RPMI7951 (cell line): ENCODE measurements at places on chromosomes 1 and 21. TPM values are rescaled to one million over a fixed set of nuclear protein-coding genes. Genes with fewer than 3 reads are reported as not detected.

DNA sequence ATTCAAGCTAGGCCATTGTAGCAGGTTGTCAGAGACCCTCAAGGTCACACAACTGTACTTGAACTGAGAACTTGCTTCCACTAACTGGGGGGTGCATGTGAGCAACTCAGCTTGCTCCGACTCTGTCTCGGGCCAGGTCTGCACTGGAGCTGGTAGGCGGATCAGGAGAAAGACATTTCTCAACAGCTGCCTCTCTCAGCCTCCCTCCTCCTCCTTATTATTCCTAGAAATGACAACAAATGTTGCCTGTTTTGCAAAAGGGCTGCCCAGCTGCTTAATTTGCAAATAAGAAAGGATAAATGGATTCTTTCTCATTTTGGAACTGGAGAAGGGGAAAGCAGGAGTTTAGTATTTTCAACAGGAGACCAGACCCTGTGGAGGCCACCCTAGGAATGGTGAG is 140.5 kb downstream of the RHOU start:
- no peak for DNase-seq

- no peak for DNase-seq
Measured at GRCh38 chr1:201013991-201014815, 9.3 kb downstream of the KIF21B start.

DNA sequence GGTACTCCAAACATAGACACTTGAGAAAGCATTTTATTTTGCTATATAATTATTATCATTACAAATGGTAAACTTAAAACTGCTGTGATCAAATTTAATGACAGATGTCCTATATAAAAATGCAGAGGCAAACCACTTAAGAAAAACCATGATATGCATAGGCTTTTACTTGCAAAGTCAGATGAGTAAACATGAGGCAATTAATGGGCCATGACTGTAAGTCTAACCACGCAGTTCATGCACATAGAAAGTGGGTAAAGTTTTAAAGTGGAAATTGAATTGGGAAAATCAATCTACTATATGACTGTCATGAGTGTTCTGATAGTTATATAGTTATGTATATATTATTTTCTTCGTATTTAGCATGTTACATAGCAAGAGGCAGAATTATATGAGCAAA is 219.2 kb downstream of the PTPRC start:
- no peak for DNase-seq

DNA sequence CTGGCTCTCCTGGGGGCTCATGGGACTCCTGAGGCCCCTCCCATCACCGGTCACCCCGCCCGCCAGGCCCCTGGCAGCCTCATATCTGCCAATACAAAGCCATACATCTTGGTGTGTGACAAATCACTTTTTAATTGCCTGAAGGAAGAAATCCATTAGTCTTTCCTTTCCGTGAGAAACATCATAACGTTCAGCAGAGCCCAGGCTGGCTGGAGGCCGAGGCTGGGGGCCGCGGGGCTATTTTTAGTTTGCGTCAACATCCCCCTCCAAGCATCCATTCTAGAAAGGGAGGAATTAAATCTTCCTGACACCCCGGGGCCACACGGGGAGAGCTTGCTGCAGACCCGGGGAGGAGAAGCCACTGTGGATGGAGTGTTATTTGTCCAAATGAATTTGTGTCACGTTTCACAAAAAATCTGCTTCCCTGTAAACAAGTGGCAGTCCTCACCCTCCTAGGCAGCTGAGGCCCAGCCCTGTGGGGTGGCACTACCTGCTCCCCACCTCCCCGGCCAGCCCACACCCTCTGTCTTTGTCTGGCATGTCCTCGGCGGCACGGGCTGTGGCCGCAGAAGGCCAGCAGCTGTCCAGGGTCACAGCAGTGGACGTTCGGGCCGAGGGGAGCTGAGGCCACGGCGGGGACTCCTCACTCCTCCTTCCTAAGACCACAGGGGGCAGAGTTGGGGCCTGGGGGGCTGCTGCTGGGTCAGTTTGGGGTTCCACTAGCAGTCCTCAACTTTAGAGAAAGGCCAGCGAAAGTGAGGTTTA is 236.9 kb upstream of the VAMP3 start:
- peak; percentile 87 for DNase-seq

DNA sequence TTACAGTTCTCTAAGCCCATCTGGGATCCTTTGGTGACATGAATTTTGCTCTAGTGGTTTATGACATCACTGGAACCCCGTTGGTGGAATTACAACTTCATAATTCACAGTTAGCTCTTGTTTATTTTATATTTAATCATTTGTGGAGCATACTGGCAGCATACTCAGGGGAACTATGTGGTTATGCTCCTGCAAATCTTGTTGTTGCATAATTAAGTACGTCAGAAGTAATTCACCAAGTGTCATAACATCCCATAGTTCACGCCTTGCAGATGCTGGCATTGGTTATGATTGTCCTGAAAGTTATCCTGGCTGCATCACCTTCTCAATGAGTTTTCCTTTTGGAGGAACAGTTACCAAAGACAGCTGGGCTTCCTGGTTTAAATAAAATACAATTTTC is 16.5 kb downstream of the PRRX1 start:
- no peak for DNase-seq

GRCh38 chr1:6248161-6248776 is 4.3 kb downstream of the HES3 start:
- DNase-seq, result no peak

- no peak for DNase-seq
Measured at GRCh38 chr1:206116873-206117150, 376 bp downstream of the AVPR1B start.

DNA sequence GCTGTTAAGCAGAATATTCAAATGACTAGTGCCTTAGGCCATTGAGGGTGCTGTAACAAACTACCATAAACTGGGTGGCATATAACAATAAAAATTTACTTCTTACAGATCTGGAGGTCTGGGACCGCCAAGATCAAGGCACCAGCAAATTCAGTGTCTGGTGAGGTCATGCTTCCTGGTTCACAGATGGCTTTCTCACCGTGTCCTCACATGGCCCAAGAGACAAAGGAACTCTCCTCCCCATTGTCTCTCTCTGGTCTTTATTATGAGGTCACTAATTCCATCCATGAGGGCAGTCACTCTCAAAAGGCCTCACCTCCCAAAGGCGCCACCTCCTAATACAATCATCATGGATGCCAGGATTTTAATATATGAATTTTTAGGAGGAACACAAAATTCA is 127.3 kb downstream of the GABPA start:
- no peak for DNase-seq

GRCh38 chr1:43481491-43481890 is 27.8 kb upstream of the HYI start:
- DNase-seq, result no peak

DNA sequence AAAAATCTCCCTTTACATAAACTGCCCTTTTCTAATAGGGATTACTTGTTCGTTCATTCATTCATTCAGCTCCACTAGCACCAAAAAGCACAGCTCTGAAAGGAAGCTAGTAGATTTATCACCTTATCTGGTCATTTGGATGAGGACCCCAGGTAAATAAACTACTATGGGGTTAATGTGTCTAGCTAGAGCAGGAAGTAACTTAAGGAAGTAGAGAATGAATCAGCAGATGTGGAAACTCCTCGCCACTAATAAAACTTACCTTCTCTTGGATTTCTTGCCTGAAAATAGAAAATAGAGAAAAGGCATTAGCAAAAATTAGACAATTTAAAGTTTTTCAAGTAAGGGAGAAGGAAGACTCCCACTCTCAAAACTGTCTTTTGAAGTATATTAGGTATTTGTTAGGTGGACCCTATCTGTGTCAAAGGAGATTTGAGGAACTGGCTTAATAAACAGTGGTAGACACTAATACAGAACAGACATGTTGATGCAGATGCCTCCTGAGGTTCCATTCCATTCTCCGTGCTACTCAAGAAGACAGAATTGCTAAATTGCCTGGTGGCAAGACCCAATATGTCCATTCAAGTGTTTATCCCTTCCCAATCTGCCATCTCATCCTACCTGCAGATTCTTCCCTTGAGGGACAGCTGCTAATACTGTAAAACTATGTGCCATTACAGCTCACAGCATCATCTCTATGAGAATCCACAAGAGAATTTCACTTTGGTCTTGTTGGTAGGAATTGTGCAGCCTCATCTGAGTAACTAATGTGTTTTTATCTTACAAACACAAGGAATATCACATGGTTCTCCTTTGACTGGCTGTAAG is 14.9 kb downstream of the SELL start:
- no peak for DNase-seq

GRCh38 chr21:37670883-37671282 is 245.4 kb downstream of the KCNJ6 start:
- no peak for DNase-seq

DNA sequence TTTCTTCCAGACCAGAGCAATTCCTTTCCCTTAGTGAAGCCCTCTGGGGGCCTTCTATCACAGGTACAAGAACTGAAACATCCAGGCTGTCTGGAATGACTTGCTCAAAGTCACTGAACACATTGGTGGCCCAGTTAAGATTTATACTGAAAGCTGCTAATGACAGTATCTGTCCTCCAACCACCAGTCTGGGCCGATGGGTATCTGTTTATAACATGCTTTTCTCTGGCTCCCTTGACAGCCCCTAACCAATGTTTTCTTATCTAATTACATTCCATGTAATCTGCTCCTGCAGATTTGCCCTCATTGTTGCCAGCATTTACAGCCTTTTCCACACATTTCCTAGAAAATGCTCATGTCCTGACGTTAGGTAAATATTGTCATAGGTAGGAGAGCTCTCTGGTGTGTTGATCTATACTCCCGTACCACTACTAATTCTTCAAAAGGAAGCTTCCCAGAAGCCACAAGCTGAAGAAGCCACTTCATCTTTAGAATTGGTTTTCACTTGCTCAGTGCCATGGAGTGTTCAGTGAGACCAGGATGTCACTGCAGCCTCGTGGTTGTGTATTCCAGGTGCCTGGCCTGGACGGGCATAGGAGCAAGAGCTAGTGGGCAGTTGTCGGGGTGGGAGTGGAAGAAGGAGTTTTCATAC is 163.9 kb downstream of the TSEN15 start:
- DNase-seq, result no peak

DNA sequence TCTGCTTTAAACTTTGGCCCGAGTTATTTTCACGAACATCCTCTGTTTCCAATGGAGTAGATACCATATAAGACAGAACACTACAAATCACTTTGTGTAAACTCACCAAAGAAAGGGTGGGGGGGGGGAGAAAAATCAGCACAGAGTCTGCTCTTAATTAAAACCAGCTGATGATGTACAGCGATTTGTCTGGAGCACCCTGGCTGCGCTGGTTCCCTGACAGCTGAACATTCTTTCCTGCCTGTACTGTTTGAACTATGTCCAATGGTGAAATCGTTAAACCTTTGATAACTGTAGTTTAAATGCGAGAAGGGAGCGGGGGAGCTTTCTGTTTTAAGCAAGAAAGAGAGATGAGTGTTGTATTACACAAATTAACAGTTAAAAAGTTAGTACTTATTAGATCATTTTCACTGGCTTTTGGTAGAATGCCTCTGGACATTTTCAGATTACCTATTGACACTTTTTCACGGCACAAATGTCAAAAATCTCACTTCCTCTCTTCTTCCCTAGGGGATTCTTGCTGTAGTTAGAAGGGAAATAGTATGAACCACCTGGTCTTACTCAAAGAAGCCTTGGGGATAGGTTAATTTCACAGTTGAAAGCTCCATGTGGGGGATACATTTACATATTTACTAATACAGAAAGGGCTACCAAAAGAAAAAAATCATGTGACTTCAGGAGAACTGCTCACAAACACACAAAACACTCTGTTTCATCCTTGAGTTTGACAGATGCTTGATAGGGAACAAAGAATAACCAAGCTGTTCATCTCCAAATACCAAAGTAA is 140.2 kb upstream of the RUNX1 start:
- peak; percentile 93 for DNase-seq

LENEP gene
- total RNA-seq, result 1.7 TPM in 1 of 2 replicates, not detected in the other

KISS1 gene
- 5.0 and 7.0 TPM in 2 replicates for total RNA-seq

RGS8 gene
- under 0.01 and 0.10 TPM in 2 replicates for total RNA-seq

PYCR2 gene
- 31.2 and 38.9 TPM in 2 replicates for total RNA-seq

CFHR1 gene
- total RNA-seq, result not detected in 2 replicates

KCNJ15 gene
- total RNA-seq, result 13.2 and 18.9 TPM in 2 replicates

ADAMTS5 gene
- total RNA-seq, result 0.29 and 0.36 TPM in 2 replicates
